ENCODE measurements at places on chromosomes 5 and 9.

- DNase-seq = no peak
These were observed 1.7 kb upstream of the AIF1L start for GRCh38 chr9:131094622-131095021.

GRCh38 chr5:143174714-143175398 is 228.6 kb downstream of the NR3C1 start:
- DNase-seq = no peak

- DNase-seq = no peak
These were observed 117.5 kb downstream of the MED10 start for GRCh38 chr5:6260846-6261245.

DNA sequence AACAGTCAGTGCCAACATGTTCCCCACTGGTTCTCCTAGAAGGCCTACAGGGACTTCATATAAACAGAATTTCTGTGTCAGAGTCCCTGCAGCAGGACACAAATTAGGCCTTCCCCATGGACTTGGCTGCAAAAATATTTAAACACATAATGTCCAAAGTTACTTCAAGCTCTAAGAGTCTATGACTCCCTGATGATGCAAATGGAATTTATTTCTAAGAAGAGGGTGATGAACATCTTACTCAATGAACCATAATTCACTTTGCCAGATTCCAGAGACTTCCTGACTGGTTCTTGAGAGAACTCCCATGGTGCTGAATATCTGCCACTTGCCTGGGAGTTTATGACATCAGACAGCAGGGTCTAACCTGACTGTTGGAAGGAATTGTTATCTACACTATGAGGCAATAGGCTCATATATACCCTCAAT is 32.7 kb upstream of the ADRA1B start:
- no peak for DNase-seq

- no peak for DNase-seq
These were observed 324.7 kb downstream of the TLE4 start for GRCh38 chr9:79896390-79896980.

DNA sequence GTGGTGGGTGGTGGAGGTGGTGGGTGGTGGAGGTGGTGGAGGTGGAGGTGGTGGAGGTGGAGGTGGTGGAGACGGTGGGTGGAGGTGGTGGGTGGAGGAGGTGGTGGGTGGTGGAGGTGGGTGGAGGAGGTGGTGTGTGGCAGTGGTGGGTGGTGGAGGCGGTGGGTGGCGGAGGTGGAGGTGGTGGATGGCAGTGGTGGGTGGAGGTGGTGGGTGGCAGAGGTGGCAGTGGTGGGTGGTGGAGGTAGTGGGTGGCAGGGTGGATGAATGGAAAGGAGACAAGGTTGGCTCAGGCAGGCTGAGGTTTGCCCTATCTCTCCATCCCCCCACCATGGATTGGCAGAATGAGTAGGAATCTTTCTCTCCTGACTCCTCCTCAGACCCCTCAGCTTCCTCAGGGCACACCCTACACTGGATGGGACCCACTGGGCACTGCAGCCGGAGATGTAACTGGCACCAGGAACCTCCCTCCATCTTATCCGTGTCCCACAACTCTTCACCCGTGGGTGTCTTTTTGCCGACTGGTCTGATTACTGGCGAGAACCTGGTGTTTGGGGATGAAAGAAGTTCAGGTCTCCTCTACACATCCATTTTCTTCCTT is 166.3 kb downstream of the C9orf50 start:
- no peak for DNase-seq

GRCh38 chr9:15332939-15333338 is 25.9 kb upstream of the TTC39B start:
- DNase-seq = no peak

GRCh38 chr9:100125910-100126309 is 26.9 kb downstream of the INVS start:
- no peak for DNase-seq

DNA sequence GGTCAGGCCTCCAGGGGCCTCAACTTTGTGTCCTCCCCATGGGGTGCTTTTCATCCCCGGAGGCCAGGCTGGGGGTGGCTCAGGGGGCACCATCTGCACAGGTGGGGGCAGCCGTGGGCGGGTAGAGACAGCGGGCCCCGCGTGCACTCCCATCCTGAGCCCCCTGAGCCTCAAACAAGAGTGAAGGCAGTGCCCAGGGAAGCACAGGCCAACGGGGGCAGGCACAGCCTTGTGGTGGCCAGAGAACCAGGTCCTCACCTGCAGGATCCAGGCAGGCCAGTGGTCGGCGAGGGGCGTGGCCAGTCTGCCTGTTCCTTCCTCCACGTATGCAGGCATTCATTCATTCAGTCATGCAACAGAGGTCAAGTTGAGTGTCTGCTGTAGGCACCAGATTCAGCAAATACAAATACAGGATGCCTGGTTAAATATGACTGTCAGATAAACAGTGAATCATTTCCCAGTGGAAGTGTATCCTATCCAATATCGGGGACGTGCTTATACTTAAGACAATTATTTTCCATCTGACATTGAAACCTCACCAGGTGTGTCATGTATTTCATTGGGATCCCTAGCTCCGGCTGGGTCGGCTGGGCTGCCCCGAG is 22.3 kb downstream of the KCNT1 start:
- no peak for DNase-seq

GRCh38 chr9:22201256-22201655 is 192.2 kb upstream of the CDKN2B start:
- no peak for DNase-seq

GRCh38 chr9:121708768-121709488 is 57.5 kb downstream of the DAB2IP start:
- DNase-seq = no peak

DNA sequence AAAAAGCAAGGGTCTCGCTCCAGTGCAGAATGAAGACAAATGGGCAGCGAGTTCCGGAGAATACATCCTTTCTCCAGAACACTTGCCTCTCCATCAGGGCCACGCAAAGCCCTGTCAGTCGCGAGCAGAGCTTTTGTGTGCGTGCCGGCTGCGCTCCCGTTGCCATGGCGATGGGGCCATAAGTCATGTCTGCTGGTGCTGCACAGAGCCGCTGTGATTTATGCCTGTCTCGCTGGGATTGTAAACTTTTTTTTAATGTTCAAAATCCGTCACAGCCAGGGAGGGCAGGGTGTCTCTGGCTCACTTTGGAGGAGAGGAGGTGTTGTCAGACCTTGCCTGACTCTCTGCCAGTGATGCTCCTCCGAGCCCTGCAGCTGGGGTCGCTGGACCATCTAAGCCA is 272.7 kb downstream of the TRIM32 start:
- DNase-seq = no peak

GRCh38 chr5:103037673-103038455 is 82.1 kb downstream of the GIN1 start:
- DNase-seq = no peak

- DNase-seq = no peak
These were observed at the start of gene PHYHD1 for GRCh38 chr9:128920381-128921058. Gene PHYHD1, plus strand, starts transcription at chr9:128920982. Its CDS starts 1,342 bp downstream, at chr9:128922324.
